Osteocyte (in vitro differentiated cells): ENCODE measurements at places on chromosomes 12 and 14. TPM values are rescaled to one million over a fixed set of nuclear protein-coding genes. Genes with fewer than 3 reads are reported as not detected.

GNG2 gene
- 3.9 and 4.1 TPM in 2 replicates for total RNA-seq

CISTR gene
- total RNA-seq, result not detected in 2 replicates

AMHR2 gene
- not detected in 2 replicates for total RNA-seq

FMNL3 gene
- 37.4 and 37.7 TPM in 2 replicates for total RNA-seq

FGD6 gene
- 11.2 and 11.9 TPM in 2 replicates for total RNA-seq

AQP6 gene
- not detected in 2 replicates for total RNA-seq

TMEM233 gene
- not detected in 2 replicates for total RNA-seq

AP5M1 gene
- 36.0 and 40.2 TPM in 2 replicates for total RNA-seq

GRCh38 chr14:32565256-32565655, 236.2 kb downstream of the AKAP6 start:
- DNase-seq, result no peak

- no peak for DNase-seq
These were observed 302.6 kb downstream of the PCNX1 start for GRCh38 chr14:71209888-71210287.

DNA sequence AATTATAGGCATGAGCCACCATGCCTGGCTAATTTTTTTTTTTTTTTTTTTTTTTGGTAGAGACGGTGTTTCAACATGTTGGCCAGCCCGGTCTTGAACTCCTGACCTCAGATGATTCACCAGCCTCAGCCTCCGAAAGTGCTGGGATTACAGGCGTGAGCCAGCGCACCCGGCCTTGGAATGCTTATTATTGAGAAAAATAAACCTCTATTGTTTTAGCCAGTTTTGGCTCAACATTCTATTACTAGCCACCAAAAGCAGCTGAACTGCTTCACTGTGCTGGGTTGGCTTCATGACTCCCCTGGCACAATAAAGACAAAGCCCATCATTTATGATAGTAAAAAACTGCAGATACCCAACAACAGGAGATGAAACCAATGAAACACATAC, 93.5 kb upstream of the CEP83 start:
- DNase-seq, result no peak

DNA sequence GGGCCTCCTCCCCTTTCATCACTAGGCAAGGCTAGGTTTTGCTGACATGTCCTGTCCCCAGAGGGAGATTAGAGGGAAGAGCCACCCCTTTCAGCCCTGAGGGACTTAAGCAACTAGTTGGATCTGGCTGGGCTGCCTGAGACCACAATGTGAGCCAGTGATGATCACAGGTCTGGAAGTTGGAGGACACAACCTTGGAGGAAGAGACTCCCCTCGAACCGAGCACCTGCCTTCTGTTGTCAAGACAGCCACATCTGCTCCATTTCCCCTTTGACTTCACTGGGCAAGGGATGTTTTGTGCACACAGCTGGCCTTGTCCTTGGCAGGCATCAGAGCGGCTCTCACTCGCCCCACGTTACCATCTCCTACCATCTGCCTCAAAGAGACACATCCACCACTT, 31.4 kb downstream of the MVK start:
- no peak for DNase-seq

DNA sequence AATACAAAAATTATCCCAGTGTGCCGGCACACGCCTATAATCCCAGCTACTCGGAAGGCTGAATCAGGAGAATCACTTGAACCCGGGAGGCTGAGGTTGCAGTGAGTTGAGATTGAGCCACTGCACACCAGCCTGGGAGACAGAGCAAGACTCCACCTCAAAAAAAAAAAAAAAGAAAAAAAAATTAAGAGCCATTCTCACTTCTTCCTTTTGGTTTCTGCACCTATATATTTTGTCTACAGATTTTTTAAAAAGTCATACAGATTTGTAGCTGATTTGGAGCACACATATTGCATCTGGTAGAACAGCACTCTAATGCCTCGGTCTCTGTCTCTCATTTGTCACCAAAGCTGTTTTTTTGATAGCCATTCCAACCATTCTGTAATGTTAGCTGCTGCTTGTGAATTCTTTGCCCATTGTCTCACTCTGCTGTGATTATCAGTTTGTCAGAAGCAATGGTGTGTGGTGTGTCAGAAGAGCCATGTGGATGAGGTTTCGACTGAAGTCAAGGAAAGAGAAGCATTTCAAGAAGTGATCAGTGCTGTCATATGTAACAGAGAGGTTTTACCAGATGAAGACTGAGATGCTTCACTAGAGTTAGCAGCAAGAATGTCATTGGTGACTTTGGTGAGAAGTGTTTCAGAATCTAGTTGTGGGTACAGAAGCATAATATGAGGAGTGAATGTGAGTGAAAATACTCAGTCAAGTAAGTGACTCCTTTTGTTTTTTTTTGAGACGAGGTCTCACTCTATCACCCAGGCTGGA, 8.7 kb upstream of the KTN1 start:
- no peak for DNase-seq

DNA sequence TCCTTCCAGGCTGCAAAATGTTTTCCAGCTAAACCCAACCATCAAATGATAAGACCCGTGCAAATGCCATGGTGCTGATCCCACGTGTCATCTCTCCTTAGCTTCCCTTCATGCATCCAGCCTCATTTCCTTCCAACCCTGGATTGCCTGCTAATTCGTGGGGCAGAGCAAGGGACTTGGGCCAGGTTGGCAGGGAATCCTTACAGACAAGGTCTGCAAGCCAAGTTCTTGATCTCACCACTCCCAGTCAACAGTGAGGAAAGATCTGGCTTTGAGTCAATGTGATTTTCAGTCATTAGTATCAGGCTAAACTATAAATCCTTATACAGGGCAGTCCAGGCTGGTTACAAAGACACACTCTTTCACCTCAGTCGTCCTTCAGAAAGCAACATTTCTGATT, 150.9 kb downstream of the ANO2 start:
- DNase-seq, result no peak

- DNase-seq, result peak; percentile 90
These were observed 37.3 kb downstream of the ACTN1 start for GRCh38 chr14:68941820-68942219.

DNA sequence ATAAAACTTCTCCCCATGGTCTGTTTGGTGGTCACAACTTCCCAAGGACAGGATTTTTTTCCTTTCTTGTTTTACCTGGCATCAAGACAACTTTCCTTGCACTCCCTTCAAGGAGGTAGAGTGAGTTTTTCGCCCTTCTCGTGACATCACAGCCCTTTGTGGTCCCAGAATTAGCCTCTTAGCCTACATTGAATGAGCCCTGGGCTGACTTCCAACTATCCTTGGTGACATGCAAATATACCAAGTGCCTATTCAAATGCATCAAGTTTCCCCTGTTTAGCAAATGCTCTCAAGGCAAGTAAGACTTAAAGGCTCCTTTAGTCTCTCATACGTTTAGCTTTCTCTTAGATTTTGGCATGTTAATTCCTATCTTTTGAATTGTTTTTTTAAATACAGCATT, 36.6 kb downstream of the TC2N start:
- DNase-seq, result no peak

GRCh38 chr12:60539592-60539991, 943.8 kb downstream of the SLC16A7 start:
- no peak for DNase-seq

GRCh38 chr12:47033081-47033480, 46.3 kb upstream of the PCED1B start:
- no peak for DNase-seq

DNA sequence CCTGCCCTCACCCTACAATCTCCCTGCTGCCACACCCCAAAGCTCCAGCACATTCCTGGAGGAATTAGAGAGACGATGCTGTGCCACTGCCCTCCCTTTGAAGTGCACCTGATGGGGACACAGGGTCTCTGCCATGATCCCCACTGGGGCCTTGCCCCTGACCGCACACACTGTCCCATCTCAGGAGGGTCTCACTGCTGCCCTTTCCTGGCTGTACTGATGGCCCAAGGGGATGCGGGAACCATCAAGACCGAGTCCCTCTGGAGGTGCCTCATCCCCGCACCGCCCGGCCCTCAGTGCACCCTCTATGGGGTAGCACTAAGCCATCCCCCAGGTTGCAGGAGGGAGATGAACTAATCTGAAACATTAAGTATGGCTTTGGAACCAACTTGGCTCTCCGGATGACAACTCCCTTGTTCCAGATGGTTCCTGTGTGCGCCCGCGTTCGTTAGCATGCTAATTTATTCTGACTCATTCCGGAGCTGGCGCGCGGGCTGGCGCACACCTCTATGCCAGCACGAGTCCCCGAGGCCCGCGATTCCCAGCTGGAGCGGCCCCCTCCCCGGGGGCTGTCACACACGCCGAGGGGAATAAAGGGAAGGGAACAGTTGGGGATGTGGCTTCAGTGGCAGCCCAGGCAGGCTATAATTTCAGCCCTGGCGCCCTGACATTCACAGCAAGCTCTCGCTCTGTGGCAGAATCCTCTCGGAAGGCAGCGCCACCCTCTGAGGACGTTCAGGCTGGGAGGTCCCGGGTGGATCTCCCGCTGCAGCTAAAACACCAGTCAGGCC, 34.2 kb upstream of the C14orf180 start:
- no peak for DNase-seq

DNA sequence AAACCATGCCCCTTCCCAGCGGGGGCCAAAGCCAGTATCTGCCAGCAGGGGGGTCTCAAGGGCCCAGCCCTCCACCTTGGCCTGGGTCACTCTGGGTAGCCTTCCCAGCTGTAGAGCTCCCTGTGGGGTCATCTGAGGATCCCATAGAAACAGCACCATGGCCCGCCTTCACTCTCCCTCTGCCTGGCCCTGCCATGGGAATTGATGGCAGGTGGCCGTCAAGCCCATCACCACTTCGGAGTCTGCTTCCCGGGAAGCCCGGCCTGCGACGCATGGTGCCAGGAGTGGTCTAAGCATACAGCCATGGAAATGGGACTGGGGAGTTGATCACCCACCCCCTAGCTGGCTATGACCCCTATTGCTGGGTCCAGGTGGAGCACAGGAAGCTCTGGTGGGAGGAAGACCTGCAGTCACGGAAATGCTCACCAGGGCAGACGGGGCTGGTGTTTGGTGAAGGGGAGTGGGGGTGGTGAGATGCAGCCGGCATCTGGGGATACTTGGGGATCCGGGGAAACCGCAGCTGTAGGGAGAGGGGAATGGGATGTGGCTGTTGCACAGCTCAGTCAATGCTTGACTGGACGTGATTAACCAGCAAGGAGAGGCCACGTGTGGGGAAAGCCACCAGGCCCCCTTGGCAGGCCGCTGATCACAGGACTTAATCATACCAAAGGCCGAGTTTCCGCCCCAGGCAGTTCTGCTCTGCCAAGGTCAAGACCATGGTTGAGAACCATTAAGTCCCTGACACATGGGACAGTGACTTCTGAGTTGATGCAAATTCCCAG, 52.2 kb upstream of the DIO3 start:
- DNase-seq, result no peak

DNA sequence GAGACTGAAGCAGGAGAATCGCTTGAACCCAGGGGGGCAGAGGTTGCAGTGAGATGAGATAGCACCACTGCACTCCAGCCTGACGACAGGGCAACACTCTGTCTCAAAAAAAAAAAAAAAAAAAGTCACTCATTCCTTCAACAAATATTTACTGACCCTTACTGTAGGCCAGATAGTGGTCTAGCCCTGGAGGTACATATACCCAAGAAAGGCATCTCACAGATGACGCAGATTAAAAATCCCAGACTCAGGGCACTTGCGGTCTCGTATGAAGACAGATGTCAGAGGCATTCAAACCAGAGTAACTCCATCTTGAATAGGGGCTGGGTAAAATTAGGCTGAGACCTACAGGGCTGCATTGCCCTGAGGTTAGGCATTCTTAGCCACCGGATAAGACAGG, 44.8 kb downstream of the CLMN start:
- DNase-seq, result no peak

DNA sequence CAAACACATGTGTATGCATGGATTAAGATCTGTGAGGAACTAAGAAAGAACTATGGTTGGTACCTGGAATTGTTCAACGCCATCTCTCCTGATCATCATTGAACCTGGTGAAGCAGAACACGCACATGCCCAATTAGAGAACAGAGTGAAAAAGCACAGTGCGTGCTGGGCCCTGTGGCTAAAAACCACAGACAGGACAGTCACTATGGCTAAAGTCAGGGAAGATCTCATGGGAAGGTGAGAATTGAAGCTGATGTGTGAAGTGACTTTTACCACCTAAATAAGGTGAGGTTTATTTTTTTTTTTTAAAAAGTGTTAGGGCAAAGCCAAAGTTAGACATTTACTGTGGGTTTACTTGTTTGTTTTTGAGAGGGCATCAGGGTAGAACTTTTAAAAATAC, 215.0 kb downstream of the SLC38A4 start:
- DNase-seq, result no peak

DNA sequence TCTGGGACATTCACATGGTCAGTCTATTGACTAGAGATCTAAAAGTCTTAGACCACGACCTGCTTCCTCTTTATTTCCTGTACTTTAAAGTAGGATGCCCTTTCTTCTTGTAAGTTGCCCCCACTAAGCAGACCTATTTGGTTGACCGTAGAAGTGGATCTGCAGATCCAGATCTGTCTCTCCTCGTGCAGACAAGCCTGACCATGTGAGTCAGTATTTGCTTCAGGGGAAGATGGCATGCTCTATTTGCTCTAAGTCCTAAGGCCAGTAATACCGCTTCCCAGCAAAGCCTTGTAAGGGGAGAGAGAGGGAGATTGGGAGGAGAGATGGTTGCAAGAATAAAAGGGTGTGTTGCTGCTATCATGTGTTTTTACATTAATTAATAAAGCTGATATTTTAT, 46.8 kb downstream of the KCNC2 start:
- no peak for DNase-seq

GRCh38 chr12:132150780-132151144, 6.5 kb downstream of the NOC4L start:
- DNase-seq, result no peak

DNA sequence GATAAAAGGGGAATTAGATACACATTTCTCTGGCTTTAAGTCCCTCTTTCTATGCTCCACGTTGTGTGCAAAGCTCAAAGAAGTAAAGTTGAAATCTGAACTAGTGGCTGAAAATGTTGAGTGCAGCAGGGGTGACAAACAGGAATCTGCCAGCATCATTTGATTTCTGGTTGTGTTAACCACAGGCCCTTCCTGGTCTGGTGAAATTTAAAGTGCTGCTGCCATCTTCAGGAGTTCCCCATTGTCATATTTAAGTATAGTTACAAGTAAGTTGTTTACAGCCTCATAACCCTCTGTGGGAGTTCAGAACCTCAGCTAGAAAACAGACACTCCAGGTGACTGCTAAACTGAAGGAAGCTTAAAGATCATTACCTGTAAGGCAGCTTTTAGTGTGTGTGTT, 90.9 kb upstream of the CCDC196 start:
- DNase-seq, result no peak

DNA sequence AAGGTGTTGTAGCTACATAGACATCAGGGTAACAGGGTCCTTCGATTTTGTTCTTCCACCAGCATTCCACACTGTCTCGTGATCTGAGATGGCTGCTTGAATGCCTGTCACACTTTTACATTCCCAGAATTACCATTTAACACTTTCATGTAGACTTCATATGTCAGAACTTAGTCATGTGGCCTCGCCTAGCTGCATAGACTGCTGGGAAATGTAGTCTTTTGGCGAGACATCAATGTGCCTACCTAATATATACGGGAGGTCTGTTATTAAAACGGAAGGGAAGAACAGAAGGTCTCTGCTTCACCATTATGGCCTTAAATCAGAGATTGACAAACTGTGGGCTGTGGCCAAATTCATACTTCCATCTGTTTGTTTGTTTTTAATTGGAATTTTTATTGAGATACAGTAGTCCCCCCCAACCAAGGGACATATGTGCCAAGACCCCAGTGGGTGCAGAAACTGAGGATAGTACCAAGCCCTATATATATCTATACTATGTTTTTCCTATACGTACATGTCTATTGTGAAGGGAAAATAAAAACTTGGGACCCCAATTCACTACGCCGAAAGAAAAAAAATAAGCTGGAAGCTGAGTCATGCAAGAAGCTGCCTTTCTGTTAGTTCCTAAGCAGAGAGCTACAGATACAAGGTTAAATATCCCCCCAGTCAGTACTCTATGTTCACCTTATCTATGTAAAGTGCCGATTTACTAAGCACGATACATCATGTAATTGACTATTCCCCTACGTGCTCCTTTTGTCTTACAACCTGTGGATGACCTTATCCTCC, 11.3 kb upstream of the HRK start:
- DNase-seq, result no peak
